Lower leg skin (tissue), 4 donors: ENCODE measurements at places on chromosomes 5 and 9.

- no peak for DNase-seq
Measured at GRCh38 chr5:90506221-90506620, 23.2 kb downstream of the LYSMD3 start.

- no peak for DNase-seq
Measured at GRCh38 chr5:142474431-142475094, 149.7 kb upstream of the SPRY4 start.

DNA sequence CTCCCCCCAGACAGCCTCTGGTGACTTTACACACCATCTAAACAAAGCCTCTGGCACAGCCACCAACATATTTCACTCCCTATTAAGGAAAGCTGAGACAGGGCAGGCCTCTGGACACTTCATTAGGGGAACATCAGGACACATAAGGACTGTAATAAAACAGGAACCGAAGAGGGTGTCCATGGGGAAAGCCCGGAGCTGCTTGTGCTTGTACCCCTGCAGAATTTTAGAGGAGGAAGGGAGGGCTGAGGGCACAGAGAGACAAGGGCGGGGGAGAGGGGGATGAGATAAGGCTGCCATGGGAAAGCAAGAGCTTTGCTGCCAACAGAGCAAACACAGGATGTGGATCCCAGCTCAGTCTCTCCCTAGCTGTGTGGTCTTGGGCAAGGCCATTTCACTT is 138.4 kb downstream of the ASTN2 start:
- DNase-seq: no peak

- no peak for DNase-seq
Measured at GRCh38 chr9:104276709-104277245, 182.7 kb downstream of the SMC2 start.

DNA sequence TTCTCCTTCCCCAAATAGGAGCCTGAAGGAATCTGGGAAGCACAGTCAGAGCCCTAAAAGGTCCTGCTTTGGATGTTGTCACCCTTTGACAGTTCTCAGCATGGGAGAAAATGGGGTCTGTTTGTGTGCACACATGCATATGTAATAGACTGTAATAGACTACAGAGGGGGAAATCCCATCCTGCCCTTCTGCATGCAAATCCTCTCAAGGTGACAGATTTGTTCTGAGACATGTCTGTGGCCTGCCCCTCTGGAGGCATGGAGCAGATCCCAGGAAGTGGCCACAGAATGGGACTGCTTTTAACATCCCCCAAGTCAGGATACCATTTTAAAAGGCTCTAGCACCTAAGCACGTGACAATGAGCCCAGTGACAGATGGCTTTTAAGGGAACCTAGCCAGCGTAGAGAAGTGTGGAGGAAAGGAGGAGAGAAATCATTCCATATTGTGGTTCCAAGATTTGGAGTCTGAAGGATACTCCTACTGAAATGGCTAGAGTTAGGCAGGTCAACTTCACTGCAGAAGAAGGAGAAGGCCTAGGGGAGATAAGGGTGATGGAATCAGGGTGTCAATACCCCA is 483.5 kb downstream of the SPOCK1 start:
- DNase-seq: no peak

DNA sequence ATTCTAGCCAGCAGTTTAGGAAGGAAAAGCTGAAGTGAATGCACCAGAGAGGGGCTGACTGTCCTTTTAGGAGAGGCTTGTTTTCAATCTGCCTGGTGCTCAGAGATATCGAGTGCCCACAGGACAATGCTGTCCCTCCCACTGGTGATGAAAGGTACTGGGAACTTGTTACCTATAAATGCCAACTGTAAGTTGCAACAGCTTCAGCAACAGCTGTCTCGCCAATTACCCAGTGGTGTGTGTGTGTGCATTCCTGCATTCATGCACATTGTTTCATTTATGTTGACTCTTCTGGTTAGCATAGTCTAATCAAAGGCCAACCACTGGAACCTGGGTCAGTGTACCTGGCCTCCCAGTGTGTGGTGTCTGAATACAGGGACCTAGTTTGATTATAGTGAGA is 161.1 kb downstream of the CSNK1G3 start:
- DNase-seq: peak; percentile 16

DNA sequence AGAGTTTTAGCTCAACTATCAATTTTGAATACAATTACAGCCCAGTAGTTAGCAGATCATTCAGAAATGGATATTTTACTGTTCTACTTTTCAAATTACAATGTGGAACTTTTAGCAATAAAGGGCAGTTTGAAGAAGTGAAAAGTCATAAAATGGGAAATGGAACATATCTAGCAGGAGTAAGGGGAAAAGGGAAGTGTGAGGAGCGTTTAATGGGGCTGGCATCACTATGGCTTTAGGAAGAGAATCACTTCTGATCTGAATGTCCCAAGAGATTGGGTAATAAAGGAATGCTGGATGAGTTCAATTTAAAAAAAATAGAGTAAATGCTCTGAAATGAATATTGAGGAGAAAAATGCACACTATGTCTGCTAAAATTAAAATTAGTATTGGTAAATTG is 77.4 kb downstream of the ATPSCKMT start:
- no peak for DNase-seq

- DNase-seq: no peak
Measured at GRCh38 chr5:160605266-160605665, 183.6 kb downstream of the PTTG1 start.

- no peak for DNase-seq
Measured at GRCh38 chr5:141084487-141084989, 9.9 kb upstream of the PCDHB2 start.

DNA sequence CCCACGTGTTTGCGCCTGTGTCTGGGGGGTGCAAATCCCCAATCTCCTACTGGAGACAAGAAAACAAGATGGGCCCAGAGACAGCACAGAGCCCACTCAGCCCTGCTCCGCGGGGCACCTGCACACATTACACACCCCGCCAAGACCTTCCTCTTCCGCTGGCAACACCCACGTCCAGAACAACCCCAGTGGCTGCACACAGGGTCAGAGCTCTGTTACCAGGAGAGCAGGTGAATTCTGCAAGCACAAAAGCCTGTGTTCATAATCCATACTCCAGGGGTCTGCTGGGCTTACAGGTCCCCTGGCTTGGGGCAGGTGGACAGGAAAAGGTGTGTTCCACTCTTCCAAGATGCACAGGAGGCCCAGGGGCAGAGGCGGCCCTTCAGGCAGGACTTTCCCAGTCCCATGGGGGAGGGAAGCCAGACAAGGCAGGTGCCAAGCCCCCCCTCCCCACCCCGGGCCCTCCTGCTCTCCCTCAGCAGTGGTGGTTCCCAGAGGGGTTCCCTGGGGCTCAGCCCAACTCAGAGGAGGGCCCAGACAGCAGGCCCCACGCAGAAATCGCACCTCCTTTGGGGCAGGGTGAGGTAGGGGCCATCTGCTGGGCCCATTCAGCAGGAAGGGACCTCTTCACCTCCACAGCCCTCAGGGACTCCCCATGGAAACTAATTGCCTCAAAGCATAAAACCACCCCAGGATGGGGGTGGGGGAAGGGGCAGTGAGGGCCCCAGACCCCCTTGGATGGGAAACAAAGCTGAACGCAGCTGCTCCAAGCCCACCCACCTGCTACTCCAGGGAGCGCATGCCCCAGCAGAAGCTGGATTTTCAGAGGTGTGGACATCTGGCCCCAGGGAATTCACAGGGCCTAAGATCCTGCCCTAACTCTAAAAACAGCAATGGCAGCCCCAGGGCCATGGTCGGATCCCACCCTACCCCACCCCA is 105.3 kb downstream of the VAV2 start:
- no peak for DNase-seq

GRCh38 chr9:137302449-137303150 is 529 bp upstream of the NRARP start:
- DNase-seq: no peak

DNA sequence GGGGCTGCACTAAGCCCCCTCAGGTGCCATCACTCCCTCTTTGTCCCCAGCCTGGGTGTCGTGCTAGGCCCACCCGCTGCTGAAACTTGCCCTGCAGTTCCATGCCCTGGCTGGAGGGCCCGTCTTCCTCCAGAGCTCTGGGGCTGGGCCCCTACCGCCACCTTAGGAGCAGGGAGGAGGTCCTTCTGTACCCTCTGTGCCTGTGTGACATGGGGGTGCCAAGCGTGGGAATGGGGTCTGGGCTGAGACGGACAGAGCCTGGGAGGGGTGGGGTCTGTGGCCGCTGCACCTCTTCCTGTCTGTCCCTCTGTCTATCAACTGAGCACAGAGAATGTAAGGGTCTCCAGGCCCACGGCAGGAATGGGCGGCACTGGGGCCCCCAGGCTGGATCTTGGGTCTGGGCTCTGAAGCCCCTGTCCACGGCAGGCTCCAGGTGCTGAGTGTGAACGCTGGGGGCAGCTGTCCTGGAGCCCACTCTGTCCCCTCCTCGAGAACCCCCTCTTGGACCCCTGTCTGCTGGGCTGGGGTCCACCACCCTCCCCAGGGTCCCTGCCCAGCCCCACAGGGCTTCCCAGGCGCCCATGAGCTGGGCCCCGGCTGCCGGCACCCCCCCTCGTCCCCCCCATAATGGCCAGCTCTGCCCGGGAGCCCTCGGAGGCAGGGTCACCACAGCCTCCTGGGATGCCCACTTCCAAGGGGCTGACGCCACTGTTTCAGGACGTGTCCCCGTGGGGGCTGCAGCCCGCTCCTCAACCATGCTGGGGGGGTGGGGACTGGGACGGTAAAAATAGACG is 15.8 kb upstream of the NRARP start:
- no peak for DNase-seq

GRCh38 chr9:131698618-131698985 is 41.3 kb downstream of the RAPGEF1 start:
- DNase-seq: no peak

DNA sequence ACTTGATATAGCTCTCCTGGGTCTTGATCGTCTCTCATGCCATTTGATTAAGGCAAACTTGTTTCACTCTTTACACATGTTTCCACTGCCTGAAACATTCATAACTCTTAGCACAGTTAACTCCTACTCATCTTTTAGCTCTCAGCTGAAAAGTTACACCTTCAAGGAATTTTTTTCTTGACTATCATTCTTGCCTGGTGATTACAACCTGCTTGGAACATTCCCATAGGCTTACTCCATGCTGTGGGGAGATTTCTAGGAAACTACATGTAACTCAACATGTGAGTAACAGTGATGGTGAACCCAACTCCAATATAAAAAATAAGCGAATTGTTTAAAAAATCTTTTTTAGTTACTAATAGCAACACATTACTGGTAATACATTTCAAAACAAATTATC is 224.1 kb upstream of the MPDZ start:
- DNase-seq: no peak

DNA sequence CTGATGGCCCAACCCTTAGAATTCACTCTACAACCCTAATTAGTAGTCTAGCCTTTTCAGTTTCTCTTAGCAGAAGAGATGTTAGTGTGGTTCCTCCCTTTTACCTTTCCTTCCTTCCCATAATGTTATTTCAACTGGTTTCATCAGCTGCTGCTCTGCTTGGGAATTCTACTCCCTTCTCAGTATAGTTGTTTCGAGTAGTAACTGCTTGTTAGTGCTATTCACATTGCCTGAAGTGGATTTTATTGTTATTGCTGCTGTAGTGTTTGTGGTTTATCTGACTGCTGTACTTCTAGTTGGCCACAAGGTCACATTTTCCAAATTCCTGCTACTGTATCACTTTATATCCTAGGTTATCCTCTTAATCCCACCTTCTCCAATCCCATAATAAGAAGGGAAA is 29.7 kb downstream of the SMIM15 start:
- DNase-seq: no peak

DNA sequence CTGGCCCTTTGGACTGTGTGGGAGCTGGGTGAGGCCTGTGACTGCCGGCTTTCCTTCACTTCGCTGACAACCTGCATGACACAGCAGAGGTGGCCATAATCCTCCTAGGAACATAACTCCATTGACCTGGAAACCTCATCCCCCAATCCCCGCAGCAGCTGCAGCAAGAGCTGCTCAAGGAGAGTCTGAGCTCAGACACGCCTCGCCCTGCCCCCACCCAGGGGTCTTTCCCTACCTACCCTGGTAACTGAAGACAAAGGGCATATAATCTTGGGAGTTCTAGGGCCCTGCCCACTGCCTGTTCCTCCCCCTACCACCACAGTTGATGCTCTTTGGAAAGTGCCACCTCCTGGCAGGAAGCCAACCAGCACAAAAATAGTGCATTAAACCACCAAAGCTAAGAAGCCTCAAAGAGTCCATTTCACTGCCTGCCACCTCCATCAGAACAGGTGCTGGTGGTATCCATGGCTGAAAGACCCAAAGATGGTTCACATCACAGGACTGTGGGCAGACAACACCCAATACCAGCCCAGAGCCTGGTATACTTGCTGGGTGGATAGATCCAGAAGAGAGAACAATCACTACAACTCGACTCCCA is 18.4 kb downstream of the TRIM36 start:
- no peak for DNase-seq

- no peak for DNase-seq
Measured at GRCh38 chr5:154238776-154239481, 48.4 kb downstream of the GALNT10 start.

- DNase-seq: peak; percentile 86
Measured at GRCh38 chr9:134492281-134492691, 149.3 kb upstream of the COL5A1 start.

DNA sequence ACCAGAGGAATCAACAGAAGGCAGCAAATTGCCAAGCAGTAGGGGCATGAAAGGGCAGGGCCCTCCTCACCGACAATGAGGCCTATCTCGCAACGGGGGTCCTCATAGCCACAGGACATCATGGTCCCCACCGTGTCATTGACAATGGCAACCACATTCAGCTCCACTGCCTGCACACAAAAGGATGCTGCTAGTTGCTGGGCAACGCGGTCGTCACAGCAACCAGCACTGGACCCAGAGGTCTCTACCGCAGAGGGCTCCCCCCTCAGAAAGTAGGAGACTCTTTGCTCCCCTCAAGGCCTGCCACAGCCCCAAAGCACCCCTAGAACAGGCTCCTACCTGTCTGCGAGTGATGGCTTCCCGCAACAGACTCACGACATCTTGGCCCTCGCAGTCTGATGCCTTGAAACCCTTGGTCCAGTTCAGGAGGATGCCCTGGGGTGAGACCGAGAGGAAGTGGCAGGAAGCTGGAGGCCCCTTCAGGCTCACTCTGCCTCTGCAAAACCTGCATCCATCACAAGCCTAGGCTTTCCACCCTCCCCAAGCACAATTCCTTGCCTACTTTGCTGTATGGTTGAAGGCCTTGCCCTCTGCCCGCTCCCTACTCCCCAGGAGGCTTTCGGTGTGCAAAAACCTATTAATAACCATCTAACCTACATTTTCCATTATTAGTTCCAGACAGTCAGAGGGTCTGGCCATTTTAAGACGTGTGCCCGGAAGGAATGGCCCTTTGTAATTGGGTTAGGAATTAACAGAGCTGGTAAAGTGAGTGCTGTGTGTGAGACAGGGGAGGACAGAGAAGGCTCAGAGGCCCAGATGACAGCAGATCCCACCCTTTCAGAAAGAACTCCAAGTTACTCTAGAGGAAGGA is 15.2 kb downstream of the HK3 start:
- DNase-seq: no peak

GRCh38 chr9:134222018-134222573 is 57.7 kb upstream of the RNU6ATAC start:
- DNase-seq: no peak
